ENCODE measurements at places on chromosomes 11 and 22. TPM values are rescaled to one million over a fixed set of nuclear protein-coding genes. Genes with fewer than 3 reads are reported as not detected.

Gene SLC17A6
- total RNA-seq = not detected

Gene INSC
- total RNA-seq = not detected

Gene PLAAT2
- total RNA-seq = 0.42 TPM

Gene SLC22A6
- total RNA-seq = not detected

Gene GGTLC3
- total RNA-seq = not detected

Gene ACR
- total RNA-seq = not detected

Gene TH
- 0.99 TPM for total RNA-seq

Gene LAYN
- total RNA-seq = 6.7 TPM

Gene APOA4
- total RNA-seq = not detected

Gene MYBPC3
- total RNA-seq = not detected

Gene OR51A7
- not detected for total RNA-seq

Data from airway epithelial cell (primary cell).